ENCODE measurements at places on chromosomes 2 and 18. TPM values are rescaled to one million over a fixed set of nuclear protein-coding genes. Genes with fewer than 3 reads are reported as not detected.

ACVR2A gene
- total RNA-seq, result 22.9 TPM

ARHGEF33 gene
- total RNA-seq, result 0.53 TPM

CGREF1 gene
- total RNA-seq, result 0.47 TPM

CIB4 gene
- not detected for total RNA-seq

SERPINB12 gene
- total RNA-seq, result not detected

MROH2A gene
- total RNA-seq, result not detected

UGT1A10 gene
- total RNA-seq, result not detected

PROM2 gene
- 1.1 TPM for total RNA-seq

CHMP1B gene
- total RNA-seq, result 44.3 TPM

SERPINB13 gene
- not detected for total RNA-seq

CRYGC gene
- not detected for total RNA-seq

COL3A1 gene
- total RNA-seq, result not detected

CENPO gene
- total RNA-seq, result 6.1 TPM

CREG2 gene
- total RNA-seq, result not detected

DCDC2C gene
- total RNA-seq, result not detected
